ENCODE measurements at places on chromosomes 16 and 17.

DNA sequence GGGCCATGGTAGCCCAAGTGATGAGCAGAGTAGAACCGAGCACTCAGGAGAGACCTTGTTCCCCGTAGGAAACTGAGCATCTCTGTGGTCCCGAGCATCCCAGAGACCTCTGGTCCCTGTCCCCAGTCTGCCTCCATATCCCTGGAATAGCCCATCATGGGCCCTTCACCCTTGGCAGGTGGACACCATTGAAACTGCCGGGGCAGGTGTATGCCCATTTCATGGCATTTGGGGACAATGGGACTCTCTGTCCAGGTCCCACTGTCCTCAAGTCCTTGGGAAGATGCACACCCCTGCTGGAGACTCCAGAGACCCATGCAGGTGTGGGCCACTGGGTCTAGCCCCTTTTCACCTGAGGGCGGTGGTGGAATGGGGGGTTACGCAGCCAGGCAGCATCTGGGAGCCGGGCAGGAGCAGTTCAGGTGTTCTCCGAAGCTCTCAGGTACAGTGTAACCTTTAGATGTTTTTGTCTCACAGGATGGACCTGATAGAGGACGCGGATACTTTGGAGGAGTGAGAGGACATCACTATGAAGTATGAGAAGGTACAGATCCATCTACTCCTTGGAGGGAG is 75.9 kb downstream of the GOSR1 start:
- DNase-seq = no peak

DNA sequence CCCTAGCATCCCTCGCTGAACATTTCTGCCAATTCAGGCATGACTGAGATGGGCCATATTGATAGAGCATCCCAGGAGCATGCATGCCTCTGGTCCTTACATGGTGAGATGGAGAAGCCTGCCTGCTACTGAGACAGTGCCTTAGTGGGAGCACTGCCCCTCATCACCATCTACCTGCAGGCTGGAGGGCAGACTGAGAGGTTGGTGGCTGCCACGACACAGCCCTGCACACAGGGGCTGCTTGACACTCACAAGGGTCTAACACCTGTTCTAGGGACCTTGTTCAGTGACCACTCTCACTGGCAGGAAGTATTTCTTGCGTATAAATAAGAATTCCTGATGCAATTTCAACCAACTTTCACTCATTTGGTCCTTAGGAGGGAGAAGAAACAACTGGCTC is 34.0 kb downstream of the WIPI1 start:
- DNase-seq = no peak

DNA sequence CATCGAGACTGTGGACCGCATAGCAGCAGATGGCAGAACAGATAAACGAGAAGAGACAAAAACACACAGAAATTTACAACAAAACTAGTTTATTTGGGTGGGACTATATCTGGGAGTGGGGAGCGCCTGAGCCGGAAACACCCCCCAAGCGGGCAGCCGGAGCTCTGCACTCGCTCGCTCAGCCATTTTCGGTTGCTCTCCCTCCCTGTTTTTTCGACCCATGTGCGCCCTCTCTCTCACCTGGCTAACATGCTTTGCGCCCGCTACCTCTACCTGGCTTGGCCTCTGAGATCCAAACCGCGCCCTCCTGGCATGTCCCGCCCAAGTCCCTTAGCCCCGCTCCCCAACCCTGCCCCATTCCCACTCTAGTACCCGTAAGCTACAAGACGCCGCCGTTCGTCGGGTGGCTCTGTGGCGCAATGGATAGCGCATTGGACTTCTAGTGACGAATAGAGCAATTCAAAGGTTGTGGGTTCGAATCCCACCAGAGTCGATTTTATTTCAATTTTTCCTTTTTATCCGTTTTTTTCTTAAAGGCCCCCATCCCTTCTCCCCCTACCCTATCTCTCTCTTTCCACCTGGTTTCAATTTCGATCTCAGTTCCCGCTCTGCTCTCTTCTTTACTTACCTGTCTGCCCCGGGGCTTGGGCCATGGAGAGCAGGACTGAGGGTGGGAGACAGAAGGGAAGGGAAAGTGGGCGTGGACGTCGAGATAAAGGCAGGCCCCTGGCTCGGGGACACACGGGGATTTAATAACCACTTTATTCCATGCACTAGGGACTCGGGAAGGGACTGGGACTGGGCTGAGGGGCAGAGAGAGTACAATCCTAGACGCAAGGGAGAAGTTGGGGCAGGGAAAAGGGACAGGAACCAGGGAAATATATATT is 2.4 kb upstream of the ALOXE3 start:
- DNase-seq = peak; percentile 60

- no peak for DNase-seq
Measured at GRCh38 chr17:28839221-28839620, 3.4 kb downstream of the FAM222B start.

- DNase-seq = no peak
Measured at GRCh38 chr16:46768809-46769208, 20.7 kb upstream of the MYLK3 start.

GRCh38 chr16:64638766-64639165 is 483.1 kb downstream of the CDH11 start:
- no peak for DNase-seq

GRCh38 chr16:4769306-4769638 is 2.3 kb upstream of the ZNF500 start:
- DNase-seq = no peak

DNA sequence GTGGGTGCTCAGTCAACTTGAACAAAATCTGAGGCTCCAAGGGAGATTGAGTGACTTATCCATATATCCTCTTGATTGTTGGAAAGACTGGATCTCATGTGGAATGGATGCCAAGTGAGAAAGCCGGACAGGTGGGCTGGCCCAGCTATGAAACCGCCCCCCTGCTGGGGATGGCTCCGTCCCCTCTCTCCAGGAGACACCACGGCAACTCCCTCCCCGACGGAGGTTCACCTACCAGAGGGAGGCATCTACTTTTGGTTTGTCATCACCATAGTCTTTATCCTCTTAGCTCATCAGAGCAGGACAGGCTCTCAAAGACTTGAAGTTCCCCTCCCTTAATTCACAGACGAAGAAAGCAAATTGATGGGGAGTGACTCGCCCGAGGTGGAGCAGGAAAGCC is 1.8 kb upstream of the ALG1 start:
- DNase-seq = no peak

- DNase-seq = no peak
Measured at GRCh38 chr17:71063127-71063526, 893.8 kb downstream of the KCNJ2 start.
